ENCODE measurements at places on chromosomes 6 and 20.

GRCh38 chr20:57260934-57261333, 5.5 kb downstream of the BMP7 start:
- DNase-seq = no peak

- DNase-seq = no peak
Observed at GRCh38 chr6:24680582-24680981, 13.7 kb downstream of the ACOT13 start.

GRCh38 chr6:2179950-2180349, 65.5 kb downstream of the GMDS start:
- DNase-seq = no peak

DNA sequence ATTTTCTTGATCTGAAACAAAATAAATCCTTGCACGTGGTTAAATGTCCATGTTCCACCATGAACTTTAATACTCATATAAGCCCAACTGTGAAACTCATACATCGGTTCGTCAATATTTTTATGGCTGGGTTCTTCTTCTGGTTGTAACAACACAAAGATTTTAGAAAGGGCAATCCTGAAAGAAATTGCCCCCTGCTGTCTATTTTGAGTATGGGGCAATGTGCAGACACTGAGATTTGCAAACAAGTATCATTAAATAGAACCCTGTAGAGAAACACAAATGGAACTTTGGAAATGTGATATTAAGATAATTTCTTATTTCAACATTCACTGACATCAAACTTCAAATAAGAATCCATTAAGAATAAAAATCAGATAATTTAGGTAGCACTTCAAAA, 80.2 kb upstream of the PHACTR1 start:
- DNase-seq = no peak

GRCh38 chr6:139448051-139448649, 73.7 kb upstream of the CITED2 start:
- DNase-seq = no peak

Measured in stimulated activated CD4-positive, alpha-beta T cell treated with anti-CD3 and anti-CD28 coated beads, Interleukin-1b, Interleukin-23, amount 100 ng/mL, for 1 hour (primary cell).